ENCODE measurements at places on chromosomes 11 and 22. TPM values are rescaled to one million over a fixed set of nuclear protein-coding genes. Genes with fewer than 3 reads are reported as not detected.

The MAPK12 gene
- 27.1 TPM for total RNA-seq

The SYT7 gene
- 22.7 TPM for total RNA-seq

The LYVE1 gene
- not detected for total RNA-seq

The SLC25A45 gene
- total RNA-seq: 2.0 TPM

The KLHDC7B gene
- total RNA-seq: 0.15 TPM

The CNIH2 gene
- total RNA-seq: 0.17 TPM

The KRTAP5-2 gene
- not detected for total RNA-seq

The GLYATL2 gene
- total RNA-seq: 5.5 TPM

The MCHR1 gene
- total RNA-seq: 1.5 TPM

The TMEM45B gene
- total RNA-seq: not detected

The EIF4ENIF1 gene
- total RNA-seq: 8.6 TPM

The LINC01488 gene
- not detected for total RNA-seq

The KREMEN1 gene
- 13.9 TPM for total RNA-seq
